Ascending aorta (tissue), 2 donors: ENCODE measurements at places on chromosomes 6 and 20.

DNA sequence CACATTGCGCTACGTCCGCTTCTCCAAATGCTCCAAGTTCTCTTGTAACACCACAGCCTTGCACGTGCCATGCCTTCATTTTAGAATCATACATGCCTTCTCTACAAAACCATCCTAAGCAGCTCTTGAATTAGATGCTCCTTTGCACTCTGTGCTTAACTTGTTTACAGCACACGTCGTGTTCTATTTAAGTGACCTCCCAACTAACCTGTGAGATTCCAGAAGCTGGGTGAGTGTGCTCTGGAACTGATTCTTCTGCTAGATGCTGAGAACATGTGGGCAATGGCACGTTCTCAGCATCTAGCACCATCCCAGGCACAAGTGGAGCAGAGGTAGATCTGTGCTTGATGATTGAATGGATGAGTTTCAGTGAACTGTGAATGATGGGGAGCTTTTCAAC, 100.0 kb upstream of the NEDD9 start:
- no peak for DNase-seq

GRCh38 chr20:8601542-8601912, 467.4 kb upstream of the PLCB4 start:
- DNase-seq = no peak

DNA sequence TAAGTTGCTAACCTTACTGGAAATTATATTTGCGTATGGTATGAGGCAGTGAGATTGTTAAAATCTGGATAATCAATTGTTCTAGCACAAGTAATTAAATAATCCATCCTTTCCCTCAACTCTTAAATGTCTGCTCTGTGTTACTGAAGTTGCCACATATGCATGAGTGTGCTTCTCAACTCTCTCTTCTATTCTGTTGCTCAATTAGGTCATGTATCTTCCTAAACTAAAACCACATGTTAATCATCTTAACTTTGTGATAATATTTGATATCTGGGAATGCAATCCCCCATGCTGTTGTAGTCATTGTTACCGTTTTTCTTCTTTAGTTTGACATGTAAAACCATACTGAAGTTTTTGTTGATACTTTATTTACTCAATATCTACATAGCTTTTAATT, 63.5 kb upstream of the STMND1 start:
- no peak for DNase-seq

DNA sequence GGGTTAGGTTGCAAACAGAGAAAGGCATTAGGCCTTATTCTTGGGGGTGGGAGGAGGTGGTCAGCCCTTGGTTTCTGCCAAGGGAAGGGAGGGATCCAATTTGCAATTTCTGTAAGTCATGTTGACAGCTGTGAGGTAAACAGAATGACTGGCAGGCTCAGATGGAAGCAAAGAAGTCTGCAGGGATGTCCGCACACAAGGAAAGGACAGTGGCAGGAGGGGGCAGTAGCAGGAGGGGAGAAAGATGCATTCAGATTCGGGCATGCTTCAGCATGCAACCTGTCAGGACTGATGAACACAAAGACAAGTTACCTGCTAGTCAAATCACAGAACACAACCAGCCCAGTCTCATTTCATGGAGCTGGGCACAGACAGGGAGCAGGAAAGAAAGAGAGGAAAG, 217.9 kb upstream of the FOXA2 start:
- DNase-seq = no peak

- no peak for DNase-seq
Measured at GRCh38 chr6:55379895-55380294, 52.6 kb downstream of the GFRAL start.
